Large intestine (tissue), 12 donors: ENCODE measurements at places on chromosomes 1 and 21.

GRCh38 chr1:155320661-155321617 is at the start of gene RUSC1:
TSS of gene RUSC1 (plus strand) at chr1:155320894. CDS start at chr1:155321774, 880 bp downstream.
- peak; percentile 83 for DNase-seq

GRCh38 chr1:158969855-158970254 is 38.5 kb downstream of the PYHIN1 start:
- no peak for DNase-seq

GRCh38 chr21:44653656-44654575 is 543 bp downstream of the KRTAP12-4 start:
- no peak for DNase-seq

DNA sequence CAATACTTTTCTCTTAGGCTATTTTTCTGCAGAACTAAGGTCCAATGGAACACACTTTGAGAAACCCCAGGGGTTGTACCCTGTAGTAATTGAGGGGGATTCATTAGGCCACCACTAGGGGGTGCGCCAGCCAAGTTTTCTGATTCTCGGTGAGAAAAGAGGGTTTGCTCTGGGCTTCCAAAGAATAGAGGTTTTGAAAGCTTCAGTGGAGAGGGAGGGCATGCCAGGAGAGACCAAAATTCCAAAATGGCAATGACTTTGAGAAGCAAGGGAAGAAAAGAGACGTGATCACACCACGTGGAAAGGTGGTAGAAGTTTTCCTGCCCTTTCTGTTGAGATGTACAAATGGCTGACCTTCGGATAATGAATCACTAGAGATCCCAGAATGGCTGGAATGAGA is 323.3 kb downstream of the RPS6KC1 start:
- DNase-seq: peak; percentile 51

- DNase-seq: no peak
These were observed 10.5 kb downstream of the KIAA1614 start for GRCh38 chr1:180923021-180923841.

DNA sequence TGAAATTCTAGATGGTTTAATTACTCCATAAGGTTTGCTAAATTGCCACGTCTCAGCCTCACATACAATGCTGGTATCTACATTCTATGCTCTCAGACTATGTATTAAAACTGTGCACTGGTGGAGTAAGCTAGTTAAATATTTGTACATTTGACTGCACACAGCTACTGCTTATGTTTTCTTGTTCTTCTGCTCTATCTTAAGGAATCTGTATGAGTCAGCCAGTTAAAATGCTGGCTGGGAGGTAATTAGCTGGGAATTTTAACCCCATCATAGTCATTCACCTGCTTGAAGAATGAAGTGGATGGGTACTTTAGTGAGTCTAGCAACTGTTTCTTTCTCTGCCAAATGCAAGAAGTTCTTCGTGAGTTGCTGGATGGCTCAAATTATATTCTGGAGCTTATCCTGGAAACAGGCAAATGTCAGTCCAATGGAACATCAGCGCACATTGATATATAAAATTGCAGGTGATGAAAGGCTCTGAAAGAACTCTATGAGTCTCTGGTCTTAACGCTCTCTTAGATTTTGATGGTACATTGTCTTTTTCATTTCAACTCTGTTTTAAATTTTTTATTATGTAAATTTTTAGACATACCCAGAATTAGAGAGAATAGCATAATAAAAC is 83.4 kb downstream of the BACH1 start:
- DNase-seq: peak; percentile 14

GRCh38 chr21:44881198-44881872 is 7.8 kb upstream of the PTTG1IP start:
- no peak for DNase-seq

- no peak for DNase-seq
These were observed 34.9 kb downstream of the ASH1L start for GRCh38 chr1:155527677-155528076.

GRCh38 chr21:45033791-45034555 is 40.4 kb upstream of the ADARB1 start:
- no peak for DNase-seq

DNA sequence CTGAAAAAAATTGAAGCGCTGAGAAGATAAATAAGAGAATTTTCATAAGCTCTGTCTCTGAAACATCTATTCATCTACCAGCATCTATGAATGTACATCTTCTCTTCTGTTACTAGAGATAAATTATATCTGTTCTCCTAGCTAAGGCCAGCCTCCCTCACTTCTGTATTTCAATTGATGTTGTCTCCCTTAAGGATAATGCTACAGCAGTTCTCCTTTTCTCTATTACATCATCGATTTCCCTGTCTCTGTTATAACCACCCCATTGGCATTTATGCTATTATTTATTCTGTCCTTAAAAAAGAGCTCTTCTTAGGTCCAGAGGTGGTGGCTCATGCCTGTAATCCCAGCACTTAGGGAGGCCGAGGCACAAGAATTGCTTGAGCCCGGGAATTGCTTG is 42.9 kb upstream of the TMCO2 start:
- DNase-seq: no peak

GRCh38 chr1:86067626-86068025 is 88.9 kb downstream of the COL24A1 start:
- no peak for DNase-seq

DNA sequence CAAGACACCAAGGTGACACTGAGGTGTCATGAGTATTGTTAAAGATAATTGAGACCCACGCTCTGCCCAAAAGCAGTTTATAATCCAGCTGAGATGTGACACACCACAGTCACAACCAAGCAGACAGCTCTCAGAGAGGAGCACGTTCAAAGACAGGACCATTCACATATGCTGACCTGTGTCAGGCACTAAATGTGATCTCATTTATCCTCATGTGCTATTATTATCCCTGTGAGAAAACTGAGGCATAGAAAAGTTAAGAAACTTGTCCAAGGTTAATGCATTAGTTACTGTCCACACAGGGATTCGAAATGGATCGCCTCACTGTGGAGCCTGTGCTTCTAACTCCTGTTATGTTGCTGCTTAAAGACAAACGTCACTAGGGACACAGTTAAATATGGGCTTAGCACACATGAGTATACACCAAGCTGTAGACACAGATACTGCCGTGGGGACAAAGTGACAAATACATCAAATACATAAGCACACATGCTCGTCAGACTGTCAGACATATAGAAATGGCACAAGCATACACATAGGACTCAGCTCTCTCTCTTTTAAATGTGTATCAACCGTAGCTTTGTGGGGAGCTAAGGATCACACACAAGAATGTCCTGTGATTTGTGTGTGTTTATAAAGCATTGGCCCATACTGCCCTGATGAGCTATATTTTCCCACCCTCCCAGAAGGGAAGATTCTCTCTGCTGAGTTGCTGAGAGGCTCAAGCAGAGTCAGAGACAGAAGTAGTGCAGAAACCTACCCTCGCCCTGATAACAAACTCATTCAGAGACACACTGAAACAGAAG is 3.5 kb upstream of the IGSF8 start:
- DNase-seq: peak; percentile 22

DNA sequence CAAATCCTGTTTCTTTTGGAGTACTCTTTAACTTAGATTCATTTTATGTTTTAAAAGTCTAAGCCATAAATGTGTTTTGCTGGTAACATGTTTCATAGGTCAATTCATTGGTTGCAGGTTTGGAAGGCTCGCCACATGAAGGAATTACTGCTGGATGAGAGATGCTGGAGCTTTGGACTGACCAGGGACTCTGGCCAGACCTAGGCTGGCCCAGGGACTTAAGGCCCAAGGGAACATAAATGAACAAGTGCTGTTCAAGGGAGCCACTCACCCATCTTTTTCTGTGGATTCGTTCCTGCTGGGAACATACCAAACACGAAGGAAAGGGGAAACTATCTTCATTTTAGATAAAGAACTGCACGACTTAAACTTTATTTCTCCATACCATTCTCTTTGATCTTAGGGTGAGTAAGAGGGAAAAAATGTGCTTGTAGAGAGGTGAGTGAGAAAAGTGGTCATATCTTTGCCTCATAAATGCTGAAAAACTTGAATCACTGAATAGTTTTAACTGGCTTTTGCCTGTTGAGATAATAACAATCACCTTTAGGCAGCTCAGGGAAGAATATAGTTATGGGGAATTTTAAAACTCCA is 15.3 kb upstream of the SHCBP1L start:
- DNase-seq: no peak

DNA sequence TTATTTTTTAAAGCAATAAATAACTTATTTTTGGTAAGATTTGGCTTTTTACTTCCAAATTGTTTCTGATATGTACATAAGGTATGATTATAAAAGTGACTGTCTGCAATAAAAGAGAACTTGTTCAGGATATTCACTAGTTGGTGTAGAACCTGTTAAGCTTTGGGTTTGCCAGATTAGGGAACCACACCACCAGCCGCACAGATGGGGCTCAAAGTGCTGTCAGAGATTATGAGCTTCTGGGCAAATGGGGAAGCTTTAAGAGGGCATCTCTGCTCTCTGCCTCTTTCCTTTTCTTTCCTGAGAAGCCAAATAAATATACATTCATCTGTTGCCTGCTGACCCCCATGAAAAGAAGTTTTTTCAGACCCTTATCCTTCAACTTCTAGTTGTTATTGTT is 25.4 kb downstream of the IVNS1ABP start:
- no peak for DNase-seq

- DNase-seq: peak; percentile 86
These were observed 86.1 kb upstream of the S1PR1 start for GRCh38 chr1:101150670-101151069.

DNA sequence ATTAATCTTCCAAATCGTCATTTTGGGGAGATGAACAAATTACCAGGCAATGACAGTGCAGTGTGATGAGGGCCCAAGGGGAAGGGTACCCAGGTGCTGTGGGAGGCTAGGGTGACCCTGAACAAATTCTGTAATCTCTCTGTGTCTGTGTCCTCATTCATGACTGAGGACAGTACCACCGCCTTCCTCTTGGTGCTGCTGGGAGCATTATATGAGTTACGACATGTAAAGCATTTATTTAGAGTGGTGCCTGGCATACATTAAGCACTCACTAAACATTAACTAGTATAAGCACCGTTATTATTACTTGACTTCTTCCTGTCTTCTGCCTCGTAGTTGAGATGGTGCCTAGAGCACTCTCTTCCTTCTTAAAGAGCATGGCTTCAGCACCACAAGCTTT is 468.2 kb upstream of the VAMP3 start:
- no peak for DNase-seq

GRCh38 chr1:18479454-18479853 is 1.3 kb upstream of the KLHDC7A start:
- no peak for DNase-seq

DNA sequence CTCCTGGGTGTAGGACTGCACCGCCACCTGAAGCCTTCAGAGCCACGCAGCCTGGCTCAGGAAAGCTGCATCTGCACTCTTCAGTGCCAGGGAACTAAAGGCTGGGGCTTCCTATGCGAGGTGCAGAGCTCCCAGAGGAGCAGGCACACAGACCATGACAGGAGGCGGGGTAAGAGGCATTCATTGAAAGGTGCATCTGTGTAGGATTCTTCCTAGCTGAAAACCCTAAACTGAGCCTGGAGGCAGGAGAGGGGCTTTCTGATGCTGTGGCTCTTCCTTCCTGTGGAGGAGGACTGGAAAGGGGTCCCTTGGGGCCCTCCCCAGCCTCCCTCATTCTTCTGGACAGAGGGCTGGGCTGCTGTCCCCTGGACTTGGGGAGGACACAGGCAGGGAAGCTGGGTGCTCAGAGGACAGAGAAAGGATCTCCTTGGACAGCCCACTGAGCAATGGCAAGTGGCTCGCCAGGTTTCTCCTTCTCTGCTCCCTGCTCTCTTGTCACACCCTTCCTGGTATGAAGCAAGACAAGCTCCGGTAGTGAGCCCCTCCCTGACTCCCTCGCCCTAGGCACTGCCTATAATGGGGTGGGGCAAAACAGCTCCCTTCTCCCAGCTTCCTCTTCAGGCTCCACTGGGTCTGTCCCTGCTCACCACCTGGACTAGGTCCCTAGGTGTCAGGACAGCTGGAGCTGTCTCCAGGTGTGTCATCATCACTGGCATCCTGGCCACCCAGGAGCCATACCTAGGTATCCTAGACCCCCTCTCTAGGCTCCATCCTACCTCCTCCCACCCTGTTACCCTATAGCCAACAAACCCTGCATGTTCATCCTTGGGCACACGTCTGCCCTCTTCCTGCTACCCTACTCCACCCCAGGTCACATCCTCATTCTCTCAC is 20.0 kb downstream of the S100A6 start:
- DNase-seq: peak; percentile 93

- no peak for DNase-seq
These were observed 130.0 kb downstream of the EDEM3 start for GRCh38 chr1:184624626-184625025.

GRCh38 chr1:31880957-31881687 is 57.0 kb downstream of the PTP4A2 start:
- DNase-seq: peak; percentile 33

DNA sequence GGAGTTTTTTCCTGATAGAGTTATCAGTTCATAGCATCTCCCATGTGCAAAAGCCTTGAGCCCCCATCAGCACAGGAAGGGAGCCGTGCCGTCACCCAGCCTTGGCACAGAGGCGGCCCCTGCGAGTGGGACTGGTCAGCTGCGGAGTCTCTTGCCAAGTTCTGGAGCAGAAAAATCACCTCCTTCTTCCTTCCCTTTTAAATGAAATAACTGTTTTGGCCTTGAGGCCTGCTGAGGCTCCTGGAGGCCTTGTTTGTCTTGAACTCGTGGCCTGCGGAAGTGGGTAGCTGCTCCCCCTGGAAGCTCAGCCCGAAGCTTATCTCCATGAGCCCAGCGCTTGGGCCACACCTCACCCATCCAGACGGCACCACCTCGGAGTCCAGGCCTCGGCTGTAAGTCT is 145.7 kb upstream of the TMEM51 start:
- no peak for DNase-seq

- no peak for DNase-seq
These were observed 5.6 kb upstream of the THEM5 start for GRCh38 chr1:151858886-151859665.

GRCh38 chr1:53552146-53552861 is 93.1 kb downstream of the DMRTB1 start:
- DNase-seq: no peak

DNA sequence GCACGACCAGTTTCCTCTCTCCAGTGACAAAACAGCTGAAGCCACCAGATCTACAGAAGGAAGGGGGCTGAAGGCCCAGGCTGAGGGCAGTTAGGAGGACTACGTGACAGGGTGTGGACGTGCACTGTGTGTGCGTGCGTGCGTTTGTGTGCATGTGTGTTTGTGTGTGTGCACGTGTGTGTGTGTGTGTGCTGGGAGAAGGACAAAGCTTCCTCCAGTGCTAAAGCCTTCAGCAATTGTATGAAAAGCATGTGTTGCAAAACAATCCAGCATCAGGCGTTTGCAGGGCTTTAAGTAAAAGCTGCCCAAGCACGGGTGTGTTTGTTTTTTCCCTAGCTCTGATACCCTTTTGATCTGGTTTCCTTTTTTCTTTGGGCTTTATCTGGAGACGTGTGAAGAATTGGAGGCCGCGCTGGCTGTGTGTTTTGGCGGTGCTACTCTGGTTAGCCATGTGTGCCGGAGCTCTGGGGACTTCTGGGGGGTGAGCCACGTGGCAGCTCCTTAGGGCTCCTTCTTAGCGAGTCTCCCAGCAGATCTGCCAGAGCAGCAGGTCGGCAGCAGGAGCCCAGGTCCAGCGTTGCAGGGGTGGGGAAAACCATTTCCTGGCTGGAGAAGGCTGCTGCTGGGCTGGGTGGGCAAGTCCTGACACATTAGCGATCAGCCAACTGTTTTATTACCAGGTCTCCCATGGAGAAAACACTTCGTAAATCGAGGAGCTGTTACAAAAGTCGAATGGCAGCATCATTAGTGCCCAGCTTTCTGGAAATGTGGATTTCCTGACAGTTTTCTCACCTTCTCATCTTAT is 73.4 kb downstream of the UCK2 start:
- peak; percentile 20 for DNase-seq

GRCh38 chr1:172531412-172532182 is 1.4 kb upstream of the SUCO start:
- peak; percentile 19 for DNase-seq
